Sciatic nerve (tissue), 2 donors: ENCODE measurements at places on chromosomes 16 and 17. TPM values are rescaled to one million over a fixed set of nuclear protein-coding genes. Genes with fewer than 3 reads are reported as not detected.

GRCh38 chr17:305090-305976, 47.3 kb downstream of the RPH3AL start:
- no peak for DNase-seq

DNA sequence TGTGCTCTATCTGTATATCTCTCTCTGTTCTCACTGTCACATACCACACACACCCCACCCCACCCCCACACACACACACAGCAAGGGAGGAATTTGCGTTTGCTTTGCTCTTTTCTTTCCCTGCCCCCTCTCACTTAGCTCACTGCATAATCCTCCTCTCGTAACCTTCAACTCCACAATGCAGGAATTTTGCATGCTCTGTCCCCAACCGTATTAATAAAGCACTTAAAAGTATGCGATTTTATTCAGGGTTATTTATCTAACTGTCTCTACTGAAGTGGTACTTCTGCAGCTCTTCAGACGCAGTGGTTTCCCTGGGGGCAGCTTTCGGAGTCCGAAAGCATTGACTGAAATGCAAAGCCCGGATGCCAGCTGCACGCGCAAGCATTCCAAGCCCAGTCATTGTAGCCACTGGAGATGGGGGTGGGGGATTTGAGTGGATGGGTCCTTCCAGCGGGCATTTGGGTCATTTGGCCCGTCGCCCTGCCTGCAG, 105.4 kb upstream of the RBFOX1 start:
- DNase-seq, result no peak

DNA sequence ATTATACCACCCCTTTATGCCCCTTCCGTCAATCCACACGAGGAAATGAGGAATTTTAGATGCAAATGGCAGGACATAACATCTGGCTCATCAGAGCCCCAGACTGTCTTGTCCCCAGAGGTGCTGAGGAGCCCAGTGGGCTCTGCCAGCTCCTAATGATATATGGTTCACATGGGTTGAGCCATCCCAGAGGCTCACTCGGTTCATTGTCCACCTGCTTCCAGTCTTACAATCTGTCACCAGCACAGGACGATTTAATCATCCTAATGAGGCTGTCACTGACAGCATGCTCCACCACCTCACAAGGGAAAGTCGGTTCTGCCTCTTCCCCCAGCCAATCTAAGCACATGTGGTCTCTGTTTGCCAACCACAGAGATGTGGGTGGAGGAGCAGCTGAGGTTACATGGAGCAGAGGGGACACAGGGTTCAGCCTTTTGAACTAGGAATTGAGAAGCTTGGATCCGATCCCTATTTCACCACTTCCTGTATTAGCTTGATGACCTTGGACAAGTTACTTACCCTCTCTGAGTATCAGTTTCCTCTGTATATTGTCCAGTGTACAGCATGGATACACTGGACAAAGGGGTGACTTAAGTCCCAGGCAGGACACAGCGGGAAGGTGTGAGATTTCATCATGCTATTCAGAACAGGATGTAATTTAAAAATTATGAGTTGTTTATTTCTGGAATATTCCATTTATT, 27.0 kb upstream of the DHX8 start:
- no peak for DNase-seq

OTOA gene
- 0.31 TPM for total RNA-seq

TMEM238L gene
- not detected for total RNA-seq
